ENCODE measurements at places on chromosomes 2 and 18.

GRCh38 chr2:231715988-231716616 lies 7.8 kb downstream of the PTMA start:
- DNase-seq, result peak; percentile 57

GRCh38 chr2:28906376-28906775 lies 11.9 kb downstream of the WDR43 start:
- no peak for DNase-seq

- no peak for DNase-seq
Observed at GRCh38 chr2:72135921-72136320, 11.7 kb downstream of the CYP26B1 start.

DNA sequence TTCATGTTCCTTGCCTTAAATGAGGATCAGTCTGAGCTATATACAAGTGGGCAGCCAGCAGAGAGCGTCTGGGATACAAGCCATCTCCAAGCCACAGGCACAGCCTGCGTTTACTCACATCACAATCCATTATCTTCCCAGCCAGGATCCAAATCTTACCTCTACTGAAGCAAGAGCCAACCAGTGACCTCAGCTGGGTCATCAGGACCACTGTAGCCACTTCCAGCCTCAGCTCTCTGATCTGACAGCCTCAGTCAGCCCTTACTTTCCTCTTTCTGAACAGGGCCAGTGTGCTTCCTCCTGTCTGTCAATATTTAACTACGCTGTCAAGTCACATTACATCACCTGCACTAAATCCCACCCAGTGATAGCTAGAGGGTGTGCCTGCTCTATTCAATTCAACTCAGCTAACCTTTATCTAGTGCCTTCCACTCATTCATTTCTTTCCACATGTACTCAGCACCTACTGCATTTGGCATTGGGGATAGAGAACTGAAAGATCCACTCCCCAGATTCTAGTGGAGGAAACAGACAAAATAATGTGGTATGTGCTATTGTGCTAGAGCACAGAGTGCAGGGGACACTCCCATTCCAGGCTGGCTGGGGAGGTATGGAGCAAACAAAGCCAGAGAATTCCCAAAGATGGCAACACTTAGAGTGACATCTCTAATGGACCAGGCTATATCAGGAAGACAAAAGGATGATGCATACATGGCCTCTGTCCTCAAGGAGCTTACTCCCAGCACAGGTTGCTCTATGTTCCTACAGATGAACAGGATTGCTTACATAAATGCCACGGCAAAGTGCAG lies 146.5 kb downstream of the NCKAP5 start:
- no peak for DNase-seq

DNA sequence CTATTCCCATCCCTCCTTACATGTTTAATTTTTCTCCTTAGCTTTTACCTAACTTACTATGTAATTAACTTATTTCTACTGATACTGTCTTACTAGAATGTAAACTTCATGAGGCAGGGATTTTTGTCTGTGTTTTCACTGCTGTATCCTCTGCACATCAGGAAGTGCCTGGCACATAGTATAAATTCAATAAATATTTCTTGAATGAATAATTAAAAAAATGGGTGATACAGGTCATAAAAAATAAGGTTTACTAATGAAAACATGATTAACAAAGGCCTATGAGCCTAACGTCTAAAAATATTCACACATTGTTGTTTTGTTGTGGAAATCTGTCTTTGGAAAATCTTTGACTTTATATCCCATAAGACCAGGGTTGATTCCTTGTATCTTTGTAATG lies 4.5 kb downstream of the RBKS start:
- no peak for DNase-seq

DNA sequence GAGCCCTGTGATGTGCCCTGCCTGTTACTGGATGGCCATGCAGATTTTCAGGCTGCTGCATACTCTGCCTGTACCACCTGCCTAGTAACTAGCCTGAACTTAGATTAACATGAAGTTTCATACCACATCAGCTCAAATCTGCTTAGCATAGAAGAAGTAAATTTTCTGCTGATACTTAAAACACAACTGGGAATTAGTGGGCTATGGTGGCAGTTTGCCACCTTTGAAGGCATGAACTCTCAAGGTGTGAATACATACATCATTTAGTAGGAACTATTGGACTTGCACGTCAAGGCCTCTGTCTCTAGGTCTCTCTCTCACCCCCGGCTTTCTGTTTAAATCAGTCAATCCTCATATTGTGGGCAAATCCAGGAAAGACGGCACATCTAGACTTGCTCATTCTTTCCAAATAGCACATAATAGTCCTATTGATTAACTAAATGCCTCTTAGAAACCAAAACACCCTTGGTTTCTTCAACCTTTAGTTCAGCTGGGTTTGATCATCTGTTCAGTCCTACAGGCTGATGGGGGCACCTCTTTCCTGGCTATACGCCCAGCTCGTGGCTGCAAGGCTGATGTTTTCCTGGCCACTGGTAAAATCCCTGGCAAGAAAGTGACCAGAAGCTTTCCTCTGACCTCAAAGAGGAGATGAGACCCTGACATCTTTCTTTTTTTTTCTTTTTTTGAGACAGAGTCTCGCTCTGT lies 58.4 kb downstream of the ALPK2 start:
- DNase-seq, result no peak

DNA sequence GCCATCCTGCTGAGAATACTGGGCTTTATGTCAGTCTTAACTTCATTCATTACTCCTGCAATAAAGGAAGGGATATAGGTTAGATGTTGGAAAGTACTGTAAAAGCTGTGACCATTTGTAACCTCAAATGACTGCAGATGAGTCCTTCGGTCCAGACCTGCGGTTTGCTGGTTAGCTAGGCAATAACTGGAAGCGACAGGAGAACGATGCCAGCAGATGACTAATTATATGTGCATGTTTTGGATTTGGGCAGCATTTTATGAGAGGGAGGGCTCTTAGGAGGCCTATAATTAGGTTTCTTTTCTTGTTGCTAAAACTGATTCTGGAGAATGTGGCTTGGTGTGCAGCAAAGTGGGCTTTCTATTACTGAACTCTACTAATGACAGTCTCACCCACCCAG lies 205.6 kb downstream of the TMEM182 start:
- DNase-seq, result no peak

- DNase-seq, result no peak
Observed at GRCh38 chr18:79460481-79461300, 65.0 kb downstream of the NFATC1 start.

DNA sequence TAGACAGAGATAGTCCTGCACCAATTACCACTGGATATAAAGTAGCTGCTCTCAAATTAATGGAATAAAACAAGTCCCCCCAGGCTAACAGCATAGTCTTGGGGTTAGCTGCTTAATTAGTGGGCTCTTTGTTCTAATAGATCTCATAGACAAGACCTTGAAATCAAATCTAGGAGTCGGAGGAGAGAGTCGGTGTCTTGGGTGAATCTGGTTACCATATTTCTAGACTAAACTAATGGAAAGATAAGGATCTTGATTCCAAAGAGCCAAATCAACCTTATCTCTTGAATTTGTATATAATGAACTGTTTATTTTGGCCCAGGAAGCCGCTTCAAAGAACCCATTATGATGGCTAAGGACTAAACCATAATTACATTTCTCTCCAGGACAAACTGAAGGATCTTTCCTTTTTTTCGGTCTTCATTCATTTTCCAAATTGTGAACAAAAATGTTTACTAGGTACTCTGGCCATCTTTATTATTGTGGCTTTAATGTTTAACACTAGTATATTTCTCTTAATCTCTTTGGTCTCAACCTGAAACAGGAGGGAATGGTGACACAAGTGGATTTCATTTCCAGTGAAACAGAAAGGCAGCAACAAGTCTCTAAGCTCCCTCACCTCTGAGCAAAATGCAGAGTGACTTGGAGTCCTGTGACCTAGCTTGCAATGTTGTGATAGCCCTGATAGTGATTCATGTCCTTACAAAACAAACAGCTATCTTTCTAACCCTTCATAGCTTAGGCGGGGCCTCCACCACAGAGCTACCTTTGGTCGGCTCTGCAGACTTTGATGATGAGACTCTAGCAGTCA lies 137.9 kb upstream of the PARD3B start:
- DNase-seq, result no peak

DNA sequence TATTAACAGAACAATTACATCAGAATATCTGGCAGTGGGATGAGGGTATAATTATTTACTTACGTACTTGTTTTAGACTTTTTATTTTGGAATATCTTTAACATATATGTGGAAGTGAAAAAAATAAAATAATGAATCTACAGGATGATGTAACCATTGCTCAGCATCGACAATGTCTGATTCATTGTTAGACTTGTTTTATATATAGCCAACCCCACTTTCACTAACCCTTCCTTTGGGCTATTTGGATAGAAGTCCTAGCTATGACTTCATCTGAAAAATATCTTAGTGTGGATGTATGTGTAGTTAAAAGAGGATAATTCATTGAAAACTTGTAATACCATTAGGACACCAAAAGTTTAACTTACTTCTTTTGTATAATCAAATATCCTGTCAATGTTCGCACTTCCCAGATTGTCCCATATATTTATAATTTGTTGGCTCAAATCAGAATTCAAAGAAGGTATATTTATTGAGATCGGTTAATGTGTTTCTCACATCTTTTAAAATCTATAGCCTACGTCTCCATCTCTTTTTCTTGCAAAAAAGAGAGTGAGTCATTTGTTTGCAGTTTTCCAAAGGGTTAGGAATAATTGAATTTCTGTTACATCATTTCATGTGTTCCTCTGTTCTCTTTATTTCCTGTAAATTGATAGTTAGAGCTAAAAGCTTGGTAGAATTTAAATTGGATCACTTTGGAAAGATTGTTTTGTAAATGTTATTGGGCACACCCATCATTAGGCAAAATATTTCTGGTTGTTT lies 506.1 kb upstream of the FAM98A start:
- no peak for DNase-seq

DNA sequence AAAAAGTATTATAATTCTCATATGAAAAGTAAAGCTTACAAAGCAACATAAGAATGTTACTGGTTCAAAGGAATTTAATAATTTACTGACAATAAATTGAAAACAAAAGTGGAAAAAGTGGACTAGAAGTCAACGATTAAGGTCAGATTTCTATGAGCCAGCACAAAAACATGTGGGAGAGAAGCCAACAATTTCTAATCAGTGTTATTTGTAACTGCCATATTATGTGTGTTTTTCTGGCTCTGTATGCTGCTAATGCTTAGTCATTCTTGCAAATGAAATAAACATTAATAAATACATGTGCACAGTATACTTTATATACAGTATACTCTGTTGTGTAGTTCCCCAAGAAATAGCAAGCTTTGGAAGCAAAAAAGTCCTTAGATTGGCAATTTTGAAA lies 301.3 kb upstream of the RGPD4 start:
- no peak for DNase-seq

- DNase-seq, result no peak
Observed at GRCh38 chr18:60693426-60693825, 320.9 kb upstream of the MC4R start.

DNA sequence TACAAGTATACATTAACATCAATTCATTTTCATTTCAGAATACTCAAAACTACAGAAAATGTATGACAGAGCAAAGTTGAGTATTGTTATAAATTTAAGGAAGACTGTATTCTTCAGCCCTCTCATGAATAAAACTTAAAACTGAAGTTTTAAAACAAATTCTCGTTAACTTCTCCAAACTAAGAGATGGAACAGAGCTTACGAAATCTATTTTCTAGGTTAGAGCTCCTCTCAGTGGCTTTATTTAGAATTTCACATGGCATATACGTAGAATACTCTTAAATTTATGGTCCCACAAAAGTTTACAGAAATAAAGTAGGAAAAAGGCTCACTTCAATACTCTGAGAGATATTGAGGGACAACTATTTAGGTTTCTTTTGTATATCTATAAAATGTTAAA lies 612.1 kb downstream of the KCNJ3 start:
- DNase-seq, result peak; percentile 54

- no peak for DNase-seq
Observed at GRCh38 chr2:100784681-100785080, 35.3 kb upstream of the NPAS2 start.

DNA sequence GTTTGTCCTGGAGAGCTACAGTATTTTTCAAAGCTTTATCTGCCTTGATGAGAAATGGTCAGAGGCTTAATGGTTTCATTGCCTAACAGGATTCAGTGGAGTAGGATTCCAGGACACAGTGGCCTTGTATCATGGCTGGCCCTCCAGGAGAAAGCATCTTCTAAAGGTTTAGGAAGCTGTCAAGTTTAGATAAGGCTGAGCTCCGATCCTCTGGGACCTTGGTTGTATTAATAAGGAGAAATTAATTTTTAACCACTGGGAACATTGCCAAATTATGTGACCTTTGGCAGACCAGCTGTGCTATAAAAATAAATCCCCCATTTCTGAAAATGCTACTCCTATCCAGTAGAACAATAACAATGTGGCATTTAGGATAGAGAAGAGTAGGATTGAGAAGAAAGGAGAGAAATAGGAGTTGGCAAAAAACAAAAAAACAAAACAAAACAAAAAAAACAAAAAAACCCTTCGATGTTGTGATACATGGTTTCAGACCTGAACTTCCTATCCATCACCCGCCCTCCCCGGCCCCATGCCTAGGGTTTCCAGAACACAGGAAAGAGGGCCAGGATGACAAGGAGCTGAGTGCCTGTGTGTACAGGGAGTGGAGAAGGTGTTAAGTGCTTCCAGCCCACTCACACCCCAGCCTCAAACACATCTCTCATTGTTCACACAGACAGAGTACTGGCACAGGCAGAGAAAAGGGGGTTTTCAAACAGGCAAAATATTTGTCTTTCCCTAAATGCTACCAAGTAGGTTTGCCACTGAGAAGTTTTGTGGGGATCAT lies 6.3 kb downstream of the NRP2 start:
- no peak for DNase-seq

GRCh38 chr2:209685963-209686362 lies 85.7 kb upstream of the UNC80 start:
- DNase-seq, result no peak

DNA sequence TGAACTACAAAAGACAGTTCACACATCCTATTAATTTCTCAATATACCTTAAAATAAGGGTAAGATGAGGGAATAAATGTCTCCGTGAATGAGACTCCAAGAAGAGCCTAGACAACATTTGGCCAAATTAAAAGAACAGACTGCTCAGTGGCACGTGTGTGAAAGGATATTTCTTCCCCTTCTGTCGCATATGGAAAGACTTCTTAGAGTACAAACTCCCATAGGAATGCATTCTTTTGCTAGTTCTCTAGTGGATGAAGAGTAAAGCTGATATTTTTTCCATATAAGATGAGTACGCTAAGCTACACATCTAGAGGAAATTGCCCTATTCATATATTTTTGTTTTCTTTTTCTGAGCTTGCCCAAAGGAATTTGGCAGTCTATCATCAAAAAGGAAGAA lies 710.0 kb upstream of the ID2 start:
- no peak for DNase-seq

All from NB4 (cell line).